ENCODE measurements at places on chromosomes 5 and 9.

GRCh38 chr5:149374801-149375200 is 4.3 kb downstream of the IL17B start:
- DNase-seq: no peak

DNA sequence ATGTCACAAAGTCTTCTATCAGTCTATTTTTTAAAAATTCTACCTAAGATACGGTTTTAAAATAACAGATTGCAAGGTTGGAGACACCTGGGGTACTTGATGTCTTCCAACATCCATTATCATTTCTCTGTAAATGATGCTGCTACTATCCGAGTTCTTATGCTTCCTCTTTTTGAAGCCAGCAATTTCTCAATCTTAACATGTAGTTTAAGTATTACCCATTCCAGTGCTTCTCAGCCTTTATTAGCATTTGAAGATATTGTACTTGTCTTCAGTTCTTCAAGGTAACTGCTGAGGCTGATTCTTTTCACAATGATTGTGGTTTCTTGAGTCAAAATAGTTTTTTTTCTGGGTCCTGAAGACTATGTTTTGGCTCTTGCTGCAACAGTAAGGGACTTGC is 96.4 kb upstream of the SELENOP start:
- no peak for DNase-seq

GRCh38 chr9:112726428-112726827 is 8.5 kb upstream of the INIP start:
- no peak for DNase-seq

DNA sequence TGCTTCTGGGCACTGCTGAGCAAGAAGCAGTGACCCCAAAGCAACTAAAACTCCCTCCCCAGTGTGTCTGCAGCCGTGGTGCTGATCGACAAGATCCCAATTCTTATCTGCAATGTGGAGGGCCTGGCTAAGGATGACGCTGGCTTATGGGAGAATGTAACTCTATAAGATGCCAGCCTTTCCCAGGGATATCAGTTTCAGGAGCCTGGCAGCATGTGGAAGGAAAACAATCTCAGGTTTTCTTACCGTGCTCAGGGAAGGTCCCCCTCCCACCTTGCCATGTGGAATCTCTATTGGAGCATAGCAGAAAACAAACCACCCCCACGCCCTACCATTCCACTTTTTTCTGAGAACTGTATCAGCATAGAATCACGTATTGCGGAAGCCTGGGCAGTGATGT is 87.7 kb upstream of the PTPN3 start:
- no peak for DNase-seq

DNA sequence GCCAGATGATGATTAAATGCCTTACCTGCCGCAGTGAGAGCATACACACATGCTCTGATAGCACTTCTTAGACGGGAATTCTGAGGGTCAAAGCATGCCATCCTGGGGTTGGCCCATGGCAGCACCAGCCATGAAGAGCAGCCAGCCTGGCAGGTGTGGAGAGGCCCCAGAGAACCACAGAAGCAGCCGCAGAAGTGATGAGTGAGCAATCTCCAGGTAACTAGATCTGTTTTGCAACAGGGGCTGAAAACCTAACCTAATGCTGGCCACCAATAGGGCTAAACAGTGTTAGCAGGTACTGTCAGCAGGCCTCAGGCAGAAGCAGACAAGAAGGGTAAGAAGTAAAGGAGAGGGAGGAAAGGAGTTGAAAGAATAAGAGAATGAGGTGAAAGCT is 33.5 kb upstream of the HOMER1 start:
- DNase-seq: no peak

DNA sequence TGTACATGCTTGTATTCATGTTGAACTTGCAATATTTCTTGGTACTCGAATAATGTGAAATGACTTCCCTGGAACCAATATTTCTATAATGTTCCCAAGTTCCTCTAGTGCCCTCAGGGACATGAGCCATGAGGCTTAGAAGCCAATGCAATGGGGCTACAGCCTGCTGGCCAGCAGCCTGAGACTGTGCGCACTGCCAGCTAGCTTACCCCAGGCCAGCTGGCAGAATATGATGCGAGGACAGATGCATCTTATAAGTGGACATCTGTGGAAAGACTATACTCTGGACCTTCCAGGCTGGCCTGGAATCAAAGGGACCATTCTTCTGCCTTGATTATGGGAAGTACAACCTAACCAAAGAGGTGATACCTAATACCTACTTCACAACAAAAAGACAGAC is 1862.0 kb upstream of the ACO1 start:
- no peak for DNase-seq

GRCh38 chr9:98569491-98569890 is 139.2 kb downstream of the GABBR2 start:
- DNase-seq: no peak

DNA sequence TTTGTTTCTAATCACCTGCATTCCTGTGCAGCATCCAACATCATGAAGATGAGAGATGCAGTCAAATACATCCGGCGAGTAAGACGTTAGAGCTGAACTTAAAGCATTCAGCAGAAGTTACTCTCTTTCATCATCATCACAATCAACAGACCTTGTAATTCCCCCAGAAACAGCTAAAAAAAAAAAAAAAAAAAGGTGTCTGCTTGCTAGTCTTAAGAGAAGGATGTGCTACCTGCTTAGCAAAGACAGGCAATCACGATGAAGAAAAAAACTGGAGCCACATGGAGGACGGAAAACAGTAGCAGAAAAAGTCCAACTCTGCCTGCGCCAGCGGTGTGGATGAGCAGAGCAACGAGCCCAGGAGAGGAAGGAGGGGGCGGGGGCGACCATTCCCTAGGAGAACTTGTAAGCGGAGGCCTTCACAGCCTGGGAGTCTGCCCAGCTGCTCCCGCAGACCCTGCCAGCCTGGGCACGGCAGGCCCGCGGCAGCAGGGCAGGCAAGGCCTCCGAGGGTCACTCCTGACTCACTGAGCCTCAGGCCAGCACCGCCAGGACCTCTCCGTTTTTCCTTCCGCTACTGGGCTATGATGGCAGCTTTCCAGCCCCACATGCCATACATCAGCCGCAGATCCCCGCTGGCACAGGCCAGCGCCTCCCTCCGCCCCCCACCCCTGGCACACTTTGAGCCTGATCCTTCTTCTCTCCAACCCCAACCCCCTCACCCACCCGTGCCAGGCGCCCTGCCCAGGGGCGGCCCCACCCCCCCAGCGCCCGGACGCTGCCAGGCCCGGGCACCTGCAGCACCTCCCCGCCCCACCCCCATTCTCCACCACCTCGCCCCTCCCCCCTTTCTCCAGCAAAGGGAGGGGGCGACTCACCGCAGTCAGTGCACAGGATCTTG is 1.4 kb downstream of the NRG2 start:
- peak; percentile 81 for DNase-seq

DNA sequence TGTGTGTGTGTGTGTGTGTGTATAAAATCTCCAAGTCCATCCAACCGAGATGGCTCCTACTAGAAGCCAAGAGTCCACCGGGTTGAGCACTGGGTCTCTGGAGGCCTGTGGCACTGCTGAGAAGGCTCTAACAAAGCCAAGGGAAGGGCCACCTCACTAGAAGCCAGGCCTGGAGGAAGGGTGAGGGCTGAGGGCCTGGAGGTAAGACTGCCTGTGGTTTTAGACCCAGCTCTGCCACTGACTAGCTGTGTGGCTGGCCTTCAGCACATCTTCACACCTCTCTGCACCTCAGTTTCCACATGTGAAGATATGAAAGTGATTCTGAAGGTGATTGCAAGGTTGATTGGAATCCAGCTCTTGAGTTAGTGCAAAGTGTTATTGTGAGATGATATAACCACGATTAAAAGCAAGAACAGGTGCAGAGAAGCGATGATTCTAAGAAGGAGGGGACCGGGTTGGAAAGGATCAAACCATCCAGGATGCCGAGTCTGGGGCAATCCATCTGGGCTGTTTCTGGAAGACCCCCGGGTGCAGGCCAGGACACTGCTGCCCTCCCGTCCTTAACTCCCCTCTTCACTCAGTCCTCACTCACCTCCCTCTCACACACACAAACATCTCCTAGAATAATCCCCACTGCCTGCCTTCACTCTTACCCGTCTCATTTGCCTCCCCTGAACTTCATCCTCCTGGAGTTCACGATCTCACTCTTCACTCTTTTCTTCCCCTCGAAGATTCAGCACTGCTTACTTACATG is 2.3 kb downstream of the IL4 start:
- DNase-seq: no peak

- DNase-seq: no peak
Observed at GRCh38 chr5:61268871-61269270, 63.2 kb upstream of the ZSWIM6 start.

GRCh38 chr5:143078971-143079370 is 308.8 kb downstream of the ARHGAP26 start:
- no peak for DNase-seq

- no peak for DNase-seq
Observed at GRCh38 chr5:16095612-16096011, 84.0 kb downstream of the MARCHF11 start.

DNA sequence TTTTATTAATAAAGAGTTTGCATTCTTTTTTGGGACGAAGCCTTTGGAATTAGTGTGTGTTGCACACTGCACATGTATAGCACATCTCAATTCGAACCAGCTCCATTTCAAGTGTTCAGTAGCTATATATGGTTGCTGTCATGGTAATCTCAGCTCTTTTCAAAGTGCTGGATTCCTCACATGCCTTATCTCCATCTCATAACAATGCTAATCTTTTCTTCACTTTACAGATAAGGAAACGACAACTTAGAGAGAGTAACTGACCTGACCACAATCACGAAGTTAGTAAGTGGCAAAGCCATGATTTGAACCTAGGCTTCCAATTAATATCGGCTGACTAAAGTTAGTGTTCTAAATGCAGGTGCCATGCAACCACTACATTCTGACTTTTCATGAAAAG is 204.8 kb upstream of the RASEF start:
- no peak for DNase-seq

GRCh38 chr9:131708226-131709002 is 31.5 kb downstream of the RAPGEF1 start:
- peak; percentile 72 for DNase-seq

GRCh38 chr9:93354451-93354850 is 97.0 kb upstream of the FAM120A start:
- DNase-seq: no peak

GRCh38 chr5:167713896-167714295 is 577.5 kb upstream of the WWC1 start:
- no peak for DNase-seq

- DNase-seq: no peak
Observed at GRCh38 chr5:2675548-2675947, 75.9 kb downstream of the IRX2 start.

GRCh38 chr5:157026789-157027424 is 32.0 kb downstream of the HAVCR1 start:
- DNase-seq: no peak

DNA sequence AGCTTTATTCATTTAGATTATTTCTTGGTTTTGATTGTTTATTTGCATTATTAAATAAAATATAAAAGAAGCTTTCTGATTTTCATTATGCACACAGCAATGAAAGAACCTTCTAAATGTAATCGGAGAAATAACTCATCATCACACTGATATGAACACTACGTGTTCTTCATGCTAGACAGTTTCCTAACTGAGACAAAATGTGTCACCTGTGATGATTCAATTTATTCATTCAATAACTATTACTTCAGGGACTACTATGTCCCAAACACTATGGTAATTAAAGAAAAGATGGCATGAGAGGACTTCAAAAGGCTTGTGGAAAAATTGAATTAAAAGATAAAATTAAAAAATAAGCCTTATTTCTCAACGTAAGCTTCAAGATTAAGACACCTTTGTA is 118.1 kb downstream of the SPEF2 start:
- no peak for DNase-seq

DNA sequence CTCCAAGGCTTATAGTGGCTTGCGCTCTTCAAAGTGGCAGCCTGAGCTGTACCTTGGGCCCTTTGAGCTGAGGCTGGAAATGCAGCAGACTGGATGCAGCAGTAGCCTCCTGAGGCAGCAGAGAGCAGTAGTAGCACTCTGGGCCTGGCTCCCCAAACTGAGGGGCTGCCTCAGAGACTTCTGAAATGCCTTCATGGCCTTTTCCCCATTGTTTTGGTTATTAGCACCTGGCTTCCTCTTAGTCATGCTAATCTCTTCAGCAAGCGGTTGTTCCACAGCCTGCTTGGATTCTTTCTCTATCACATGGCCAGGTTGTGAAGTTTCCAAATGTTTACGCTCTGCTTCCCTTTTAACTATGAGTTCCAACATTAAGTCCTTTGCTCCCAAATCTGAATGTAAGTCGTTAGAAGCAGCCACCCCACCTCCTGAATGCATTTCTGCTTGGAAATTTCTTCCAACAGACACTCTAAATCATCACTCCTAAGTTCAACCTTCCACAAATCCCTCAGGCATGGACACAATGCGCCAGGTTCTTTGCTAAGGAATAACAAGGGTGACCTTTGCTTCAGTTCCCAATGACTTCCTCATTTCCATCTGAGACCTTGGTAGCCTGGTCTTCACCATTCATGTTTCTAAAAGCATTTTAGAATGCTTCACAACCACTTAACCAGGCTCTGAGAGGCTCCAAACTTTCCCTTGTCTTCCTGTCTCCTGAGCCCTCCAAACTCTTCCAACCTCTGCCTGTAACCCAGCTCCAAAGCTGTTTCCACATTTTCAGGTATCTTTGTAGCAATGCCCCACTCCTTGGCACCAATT is 145.8 kb downstream of the ZDHHC21 start:
- no peak for DNase-seq

- no peak for DNase-seq
Observed at GRCh38 chr9:137457406-137458193, 1.5 kb downstream of the NSMF start.

GRCh38 chr9:124259158-124259808 is 1.5 kb downstream of the NEK6 start:
- peak; percentile 91 for DNase-seq

- DNase-seq: no peak
Observed at GRCh38 chr5:10789021-10789420, 28.0 kb upstream of the DAP start.

DNA sequence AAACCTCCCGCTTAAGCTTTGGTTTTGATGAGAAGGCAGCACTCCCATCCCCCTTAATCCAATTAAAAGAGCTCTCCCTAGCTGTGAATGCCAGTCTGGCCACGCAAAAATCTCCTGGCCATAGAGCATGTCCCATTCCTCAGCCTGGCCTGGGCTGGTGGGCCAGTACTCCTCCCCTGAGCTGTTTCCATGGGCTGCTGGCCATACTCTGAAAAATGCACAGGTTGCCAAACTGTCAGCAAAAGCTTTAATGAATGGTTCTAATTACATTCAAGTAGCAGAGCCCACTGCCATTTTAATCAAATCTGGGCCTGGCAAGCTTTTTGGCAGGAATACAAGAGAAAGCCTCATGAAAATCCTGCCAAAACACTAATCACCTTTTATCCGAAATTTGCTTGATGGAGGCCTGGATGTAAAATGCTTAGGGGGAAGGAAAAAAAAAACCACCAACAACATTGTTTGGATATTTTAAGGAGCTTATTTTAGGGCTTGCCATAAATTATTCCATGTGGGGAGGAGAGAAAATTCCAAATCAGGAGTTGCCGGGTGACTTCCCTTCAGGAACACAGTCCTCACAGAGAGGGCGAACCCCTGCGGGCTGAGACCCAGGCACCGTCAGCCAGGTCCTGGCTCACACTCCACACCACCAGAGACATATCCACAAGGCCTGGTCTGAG is 243.3 kb downstream of the SEC61B start:
- no peak for DNase-seq

Data from sigmoid colon (tissue), 7 donors.